Activated CD4-positive, alpha-beta T cell treated with anti-CD3 and anti-CD28 coated beads, Interleukin-2, amount 50 U/mL, for 4 hours (primary cell): ENCODE measurements at places on chromosomes 1 and 21.

DNA sequence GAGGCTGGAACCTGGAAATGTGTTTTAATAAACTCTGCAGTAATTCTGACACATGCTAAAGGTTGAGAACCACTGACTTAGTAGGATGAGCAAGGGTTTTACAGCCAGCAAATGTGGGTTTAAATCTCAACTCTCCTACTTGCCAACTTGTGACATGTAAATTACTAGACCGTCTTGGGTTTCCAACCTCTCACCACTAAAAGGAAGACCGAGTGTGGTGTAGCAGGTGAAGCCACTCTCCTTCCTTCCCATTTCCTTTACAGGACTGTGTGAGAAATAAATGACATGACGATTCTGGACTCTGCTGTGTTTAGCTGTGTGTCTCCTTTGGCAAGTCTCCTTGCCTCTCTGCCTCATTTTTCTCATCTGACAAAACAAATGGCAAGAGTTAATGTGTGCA lies 49.5 kb upstream of the DNAJC6 start:
- no peak for DNase-seq

DNA sequence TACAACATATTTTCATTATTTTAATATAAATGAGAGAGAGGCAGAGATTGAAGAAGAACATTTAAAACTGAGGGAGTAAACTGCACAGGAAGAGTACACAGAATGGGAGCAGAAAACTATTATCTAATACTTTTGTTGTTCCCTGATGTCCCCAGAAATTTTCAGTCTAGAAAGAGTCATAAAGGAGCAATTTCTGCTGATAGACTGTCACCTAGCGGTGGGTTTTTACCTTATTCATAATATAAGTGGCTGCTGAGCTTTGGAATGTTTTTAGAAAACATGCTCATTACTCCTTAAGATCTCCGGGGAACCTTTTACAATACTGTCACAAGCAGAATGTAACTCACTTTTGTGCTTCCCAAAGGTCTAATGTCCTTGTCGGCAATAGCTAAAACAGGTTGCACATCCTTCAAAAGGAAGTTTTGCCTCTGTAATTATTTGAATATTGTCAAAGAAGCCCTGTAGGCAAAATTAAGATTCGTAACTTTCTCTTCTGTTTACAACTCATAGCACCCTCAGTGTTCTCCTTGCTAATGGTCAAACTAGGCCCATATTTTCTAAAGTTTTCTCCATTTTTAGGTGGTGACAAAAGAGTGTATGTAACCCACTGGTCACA lies 4.9 kb upstream of the NPL start:
- DNase-seq = no peak

GRCh38 chr1:8754993-8755392 lies 62.4 kb downstream of the RERE start:
- no peak for DNase-seq

DNA sequence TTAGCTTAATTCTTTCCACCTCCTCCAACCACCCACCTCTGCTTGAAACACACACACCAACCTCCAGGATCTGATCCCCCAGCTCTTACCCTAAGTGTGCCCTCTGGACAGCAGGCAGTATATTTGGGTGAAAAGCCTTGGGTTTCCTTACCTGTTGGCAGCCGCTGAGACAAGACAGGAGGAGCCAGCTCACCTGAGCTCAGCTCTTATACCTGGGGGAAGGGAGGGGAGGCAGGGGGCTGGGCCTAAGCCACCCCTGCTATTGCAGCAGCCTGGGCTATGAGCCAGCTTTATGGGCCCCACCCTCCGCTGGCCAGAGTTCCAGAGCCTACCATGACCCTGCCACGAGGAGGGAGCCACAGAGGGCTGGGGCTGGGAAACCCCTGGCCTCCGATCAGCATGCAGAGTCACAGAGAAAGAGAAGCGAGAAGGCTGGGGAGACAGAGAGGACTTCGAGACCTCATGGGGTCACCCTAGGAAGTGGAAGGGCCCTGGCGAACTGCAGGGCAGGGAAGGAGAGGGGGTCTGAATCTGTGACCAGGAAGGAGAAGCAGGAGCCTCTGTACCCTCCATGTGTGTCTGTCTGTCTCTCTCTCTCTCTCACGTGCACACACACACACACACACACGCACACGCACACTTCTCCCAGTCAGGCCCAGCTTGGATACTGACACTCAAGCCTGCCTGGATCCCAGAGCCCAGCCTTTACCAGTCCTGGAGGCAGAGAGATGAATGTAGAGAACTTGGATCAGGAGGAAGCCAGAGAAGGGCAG lies at the start of gene S100A14:
Gene S100A14 (minus strand): TSS at position 182 of the 773 bp plus-strand sequence. CDS start 467 bp downstream, outside the sequence.
- no peak for DNase-seq

DNA sequence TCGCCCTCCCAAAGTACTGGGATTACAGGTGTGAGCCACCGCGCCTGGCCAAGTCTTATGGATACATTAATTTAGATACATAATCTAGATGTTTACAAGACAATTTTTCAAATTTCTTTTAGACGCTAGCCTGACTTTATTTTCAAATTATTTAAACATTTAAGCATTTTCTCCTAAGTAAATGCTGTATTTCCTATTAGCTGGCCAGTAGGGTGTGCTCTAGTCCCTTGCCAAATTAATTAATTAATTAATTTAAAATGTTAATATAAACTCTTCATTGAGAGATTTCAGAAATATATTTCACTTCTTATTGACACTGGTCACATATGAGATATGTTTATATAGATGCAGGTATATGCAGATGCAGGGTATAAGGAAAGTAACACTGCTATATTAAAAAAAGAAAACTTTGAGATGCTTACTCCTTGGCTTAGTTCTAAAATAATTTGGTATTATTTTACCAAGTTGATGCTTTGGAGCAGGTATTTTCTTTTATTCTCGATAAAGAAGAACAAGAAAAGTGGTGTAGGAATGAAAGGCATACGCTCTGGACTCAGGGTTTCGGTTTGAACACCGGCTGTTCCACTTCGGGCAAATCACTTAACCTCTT lies 5.2 kb upstream of the ERRFI1 start:
- DNase-seq = peak; percentile 14

- no peak for DNase-seq
Observed at GRCh38 chr1:115982400-115982799, 6.1 kb downstream of the SLC22A15 start.

DNA sequence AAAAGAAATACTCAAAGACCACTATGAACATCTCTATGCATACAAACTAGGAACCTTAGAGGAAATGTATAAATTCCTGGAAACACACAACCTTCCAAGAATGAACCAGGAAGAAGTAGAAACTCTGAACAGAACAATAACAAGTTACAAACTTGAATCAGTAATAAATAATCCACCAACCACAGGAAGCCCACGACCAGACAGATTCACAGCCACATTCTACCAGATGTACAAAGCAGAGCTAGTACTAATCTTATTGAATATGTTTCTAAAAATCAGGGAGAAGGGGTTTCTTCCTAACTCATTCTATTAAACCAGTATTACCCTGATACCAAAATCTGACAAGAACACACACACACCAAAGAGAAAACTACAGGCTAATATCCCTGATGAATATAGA lies 263.8 kb downstream of the NCAM2 start:
- DNase-seq = no peak

DNA sequence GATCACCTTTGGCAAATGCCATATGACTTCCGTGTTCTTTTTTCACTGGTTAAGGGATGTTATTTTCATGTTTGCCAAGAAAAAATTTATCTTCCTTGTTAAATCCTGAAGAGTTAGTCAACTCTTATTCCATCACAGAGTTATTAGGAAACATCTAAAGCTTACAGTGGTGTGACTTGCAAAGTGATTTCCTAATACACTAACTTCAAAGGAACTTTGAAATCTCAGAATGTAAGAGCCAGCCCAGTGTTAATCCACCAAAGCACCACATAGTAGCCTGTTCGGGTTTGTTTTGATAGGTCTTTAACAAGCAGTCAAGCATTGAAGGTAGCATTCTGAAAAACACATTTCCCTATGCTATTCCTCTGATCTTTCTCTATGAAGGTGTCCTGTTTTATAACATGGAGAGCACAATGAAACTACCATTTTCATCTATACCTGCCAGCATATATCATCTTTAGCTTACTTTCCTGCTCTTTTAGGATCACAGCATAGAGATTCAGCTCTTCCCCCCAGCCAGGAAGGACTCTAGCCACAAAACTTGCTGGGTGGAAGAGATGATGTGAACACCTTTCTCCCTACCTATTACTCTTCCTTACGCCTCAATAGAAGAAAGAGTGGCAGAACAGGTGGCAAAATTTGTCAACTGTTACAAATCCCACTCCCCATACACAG lies 82.4 kb upstream of the MAGI3 start:
- no peak for DNase-seq

GRCh38 chr1:65150583-65151263 lies 2.7 kb downstream of the AK4 start:
- no peak for DNase-seq

DNA sequence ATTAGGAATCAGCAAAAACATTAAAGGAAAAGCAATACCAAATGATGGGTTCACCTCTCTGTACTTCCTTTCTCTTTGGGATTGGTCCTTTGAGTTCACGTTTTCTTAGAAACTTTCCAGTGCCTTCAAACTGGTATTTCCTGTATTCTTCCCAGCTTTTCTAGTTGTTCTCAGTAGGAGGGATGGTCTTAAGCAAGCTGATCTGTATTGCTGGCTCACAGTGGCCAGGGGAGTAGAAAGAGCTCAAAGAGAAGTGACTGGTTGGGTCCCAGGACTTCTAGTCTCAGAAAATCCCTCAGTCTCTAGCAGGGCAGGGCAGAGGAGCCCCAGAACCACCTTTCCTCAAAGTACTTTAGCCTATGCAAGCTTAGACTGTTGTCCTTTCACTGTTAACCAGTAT lies 10.1 kb upstream of the USP24 start:
- DNase-seq = no peak

GRCh38 chr1:37692834-37693175 lies 489 bp downstream of the CDCA8 start:
- no peak for DNase-seq
